ENCODE measurements at places on chromosomes 5 and 9.
A peak's percentile ranks its signal among the peaks of the same experiment; 100 is the strongest.

- peak; percentile 67 for DNase-seq
These were observed 165.6 kb downstream of the YTHDC2 start for GRCh38 chr5:113678924-113679575.

- DNase-seq, result no peak
These were observed 3.3 kb upstream of the DCTN3 start for GRCh38 chr9:34623374-34624235.

DNA sequence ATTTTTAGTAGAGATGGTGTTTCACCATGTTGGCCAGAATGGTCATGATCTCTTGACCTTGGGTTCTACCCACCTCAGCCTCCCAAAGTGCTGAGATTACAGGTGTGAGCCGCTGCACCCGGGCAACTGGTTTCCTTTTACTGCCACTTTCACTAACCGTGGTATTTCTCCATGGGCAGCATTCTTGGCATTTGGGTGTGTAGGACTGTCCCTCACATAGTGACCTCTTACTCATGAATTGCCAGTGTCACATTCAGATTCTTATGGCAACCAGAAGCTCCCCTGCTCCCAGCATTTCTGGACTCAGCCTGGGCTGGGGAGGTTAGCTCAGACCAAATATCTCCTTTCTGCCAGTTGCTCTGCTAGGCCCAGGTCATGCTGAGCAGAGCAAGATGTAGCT, 50.1 kb downstream of the FOXI1 start:
- DNase-seq, result no peak

DNA sequence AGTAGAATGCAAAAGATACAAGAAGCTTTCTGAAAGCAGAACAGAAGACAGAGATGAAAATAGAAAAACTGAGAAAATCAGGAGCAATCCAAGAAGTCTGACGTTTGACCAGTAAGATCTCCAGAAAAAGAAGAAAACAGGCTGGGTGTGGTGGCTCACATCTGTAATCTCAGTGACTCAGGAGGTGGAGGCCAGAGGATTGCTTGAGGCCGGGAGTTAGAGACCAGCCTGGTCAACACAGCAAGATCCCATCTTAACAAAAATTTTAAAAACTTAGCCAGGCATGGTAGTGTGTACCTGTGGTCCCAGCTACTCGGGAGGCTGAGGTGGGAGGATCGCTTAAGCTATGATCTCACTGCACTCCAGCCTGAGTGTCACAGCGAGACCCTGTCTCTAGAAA, 15.9 kb downstream of the RETREG1 start:
- no peak for DNase-seq

Measured in iPS-NIHi11 (cell line).